Activated naive CD4-positive, alpha-beta T cell treated with Interleukin-2 at 50 U/mL for 16 hours (primary cell): ENCODE measurements at places on chromosomes 3 and 15.
A peak's percentile ranks its signal among the peaks of the same experiment; 100 is the strongest.

DNA sequence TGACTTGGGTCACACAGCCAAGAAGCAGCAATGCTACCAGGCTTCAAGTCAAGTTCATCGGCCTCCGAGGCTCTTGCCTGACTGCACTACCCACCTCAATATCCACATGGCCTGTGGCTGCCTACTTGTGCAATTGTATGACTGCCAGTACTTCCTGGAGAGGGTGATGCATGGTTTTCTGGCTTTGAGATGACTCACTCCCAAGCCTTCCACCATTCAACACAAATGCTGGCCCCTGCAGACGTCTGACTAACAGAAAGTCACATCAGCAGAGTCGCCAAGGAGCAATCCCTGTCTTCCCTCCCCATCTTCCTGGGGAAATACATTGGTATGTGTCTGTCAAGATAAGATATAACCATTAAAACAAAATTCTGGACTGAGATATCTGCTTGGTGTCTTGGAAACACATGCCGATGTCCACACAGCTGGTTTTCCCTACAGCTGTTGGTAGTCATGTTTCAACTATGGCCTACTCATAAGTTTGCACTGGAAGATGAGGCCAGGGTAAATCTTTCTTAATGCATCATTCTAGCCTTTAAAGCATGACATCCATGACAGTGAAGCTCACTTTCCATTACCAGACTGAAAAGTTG lies 79.6 kb upstream of the SPATA12 start:
- peak; percentile 61 for DNase-seq

DNA sequence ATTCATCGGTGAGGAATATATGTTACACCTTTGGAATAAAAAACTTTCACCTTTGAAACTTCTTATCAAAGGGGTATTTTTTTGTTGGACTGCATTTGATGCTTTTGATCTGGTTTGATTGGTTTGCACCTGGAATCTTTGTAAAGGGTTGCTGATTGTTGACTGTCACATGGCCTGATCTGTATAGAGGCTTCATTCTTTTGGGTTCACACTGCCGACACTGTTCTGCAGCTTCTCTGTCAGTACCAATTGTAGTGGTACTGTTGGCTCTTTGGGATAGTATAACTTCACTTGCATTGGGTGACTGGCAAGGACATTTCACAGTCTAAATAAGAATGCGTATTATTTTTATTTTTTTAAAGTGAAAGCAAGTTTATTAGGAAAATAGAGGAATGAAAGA lies 155.7 kb downstream of the DOCK3 start:
- no peak for DNase-seq

DNA sequence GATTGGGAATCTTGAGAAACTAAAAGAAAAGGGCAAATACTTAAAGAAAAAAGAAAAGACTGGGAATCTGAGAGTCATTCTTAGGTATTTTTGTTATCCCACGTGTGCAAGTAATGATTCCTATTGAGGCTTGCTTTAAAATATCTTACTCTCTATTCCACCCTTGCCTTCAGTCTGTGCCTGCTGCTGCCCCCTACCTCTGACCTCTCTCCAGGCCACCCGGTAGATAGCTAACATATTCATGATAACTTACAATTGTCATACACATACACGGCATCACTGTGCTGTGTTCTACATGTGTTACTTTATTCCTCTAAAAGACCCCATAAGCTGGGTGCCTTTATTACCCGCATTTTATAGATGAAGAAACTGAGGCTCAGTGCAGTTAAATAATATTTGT lies 27.8 kb upstream of the ATP13A3 start:
- no peak for DNase-seq

- DNase-seq, result no peak
Measured at GRCh38 chr3:177729956-177730681, 532.8 kb upstream of the TBL1XR1 start.

- DNase-seq, result no peak
Measured at GRCh38 chr15:49239105-49239504, 69.1 kb downstream of the GALK2 start.

GRCh38 chr3:71949442-71949841 lies 164.5 kb upstream of the PROK2 start:
- no peak for DNase-seq

- DNase-seq, result no peak
Measured at GRCh38 chr15:89221543-89221942, at the start of gene RLBP1. Gene RLBP1, minus strand, starts transcription at chr15:89221579. Its CDS starts 2,604 bp downstream, at chr15:89218975.

GRCh38 chr15:69595009-69595791 lies 142.6 kb downstream of the RPLP1 start:
- DNase-seq, result no peak

GRCh38 chr3:131733086-131733841 lies 230.5 kb upstream of the MRPL3 start:
- no peak for DNase-seq

GRCh38 chr3:120645083-120645845 lies 36.8 kb downstream of the HGD start:
- DNase-seq, result no peak

DNA sequence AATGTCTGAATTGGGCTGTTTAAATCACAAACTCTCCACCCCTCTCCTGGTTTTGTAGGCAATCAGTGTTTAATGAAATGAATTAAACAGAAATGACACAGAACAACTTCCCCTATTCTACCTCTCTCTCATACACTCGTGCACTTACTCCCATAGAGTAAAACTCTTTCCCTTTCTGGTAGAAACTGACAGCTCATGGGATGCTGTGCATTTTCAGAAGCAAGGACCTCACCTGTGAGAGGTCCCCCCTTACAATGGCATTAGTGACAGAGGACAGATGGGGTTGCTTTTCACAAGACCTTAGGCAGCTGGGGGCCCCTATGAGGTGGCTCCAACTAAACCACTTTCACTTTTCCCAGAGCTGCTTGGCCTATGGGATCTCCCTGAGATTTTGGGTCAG lies 31.9 kb downstream of the PARP16 start:
- DNase-seq, result no peak

DNA sequence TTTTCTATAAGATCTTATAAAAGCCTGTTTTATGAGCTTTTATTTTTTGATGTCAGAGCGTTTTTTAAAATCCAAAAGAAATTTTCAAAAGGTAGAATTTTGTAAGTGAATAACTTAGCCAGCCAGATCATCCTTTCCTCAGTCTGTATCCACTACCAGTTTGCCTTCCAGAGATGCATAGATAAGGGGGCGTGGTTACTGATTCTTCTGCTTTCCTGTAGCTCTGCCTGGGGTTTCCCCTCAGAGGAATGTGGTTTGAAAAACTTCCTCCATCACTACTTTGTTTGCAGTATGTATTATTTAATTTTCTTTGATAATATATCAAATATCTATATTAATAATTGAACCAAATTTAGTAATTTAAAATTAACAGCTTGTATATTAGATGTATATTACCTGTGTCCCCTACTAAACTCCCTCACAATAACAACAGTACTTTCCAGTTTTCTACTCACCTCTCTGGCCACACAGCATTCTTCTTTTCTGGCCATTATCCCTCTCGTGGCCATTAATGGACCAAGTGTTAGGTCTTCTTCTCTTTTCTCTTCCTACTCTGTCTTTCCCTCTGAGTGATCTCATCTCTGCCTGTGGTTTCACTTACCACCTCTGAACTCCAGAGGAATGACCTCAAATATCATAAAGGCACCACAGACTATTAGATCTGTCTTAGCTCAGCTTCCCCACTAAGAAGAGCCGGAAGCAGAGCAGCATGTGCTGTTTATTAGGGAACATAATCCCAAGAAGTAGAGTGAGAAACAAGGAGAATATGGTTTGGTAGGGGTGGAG lies 239.7 kb downstream of the UBE2E2 start:
- DNase-seq, result no peak

DNA sequence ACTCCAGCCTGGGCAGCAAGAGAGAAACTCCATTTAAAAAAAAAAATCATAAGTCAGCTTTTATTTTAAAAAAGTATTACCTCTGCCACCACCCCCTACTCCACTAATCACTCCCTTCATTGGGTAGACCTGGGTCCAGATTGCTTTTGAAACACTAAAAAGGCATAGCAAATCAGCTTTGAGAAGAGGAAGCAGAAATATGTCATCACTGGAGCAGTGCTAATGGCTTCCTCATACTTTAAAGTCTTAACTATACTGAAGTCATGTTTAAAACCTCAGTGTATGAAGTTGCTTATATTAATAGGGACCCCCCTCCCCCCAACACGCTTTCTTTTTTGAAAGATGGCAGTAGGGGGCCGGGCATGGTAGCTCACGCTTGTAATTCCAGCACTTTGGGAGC lies 1.0 kb upstream of the HTR3D start:
- DNase-seq, result no peak

DNA sequence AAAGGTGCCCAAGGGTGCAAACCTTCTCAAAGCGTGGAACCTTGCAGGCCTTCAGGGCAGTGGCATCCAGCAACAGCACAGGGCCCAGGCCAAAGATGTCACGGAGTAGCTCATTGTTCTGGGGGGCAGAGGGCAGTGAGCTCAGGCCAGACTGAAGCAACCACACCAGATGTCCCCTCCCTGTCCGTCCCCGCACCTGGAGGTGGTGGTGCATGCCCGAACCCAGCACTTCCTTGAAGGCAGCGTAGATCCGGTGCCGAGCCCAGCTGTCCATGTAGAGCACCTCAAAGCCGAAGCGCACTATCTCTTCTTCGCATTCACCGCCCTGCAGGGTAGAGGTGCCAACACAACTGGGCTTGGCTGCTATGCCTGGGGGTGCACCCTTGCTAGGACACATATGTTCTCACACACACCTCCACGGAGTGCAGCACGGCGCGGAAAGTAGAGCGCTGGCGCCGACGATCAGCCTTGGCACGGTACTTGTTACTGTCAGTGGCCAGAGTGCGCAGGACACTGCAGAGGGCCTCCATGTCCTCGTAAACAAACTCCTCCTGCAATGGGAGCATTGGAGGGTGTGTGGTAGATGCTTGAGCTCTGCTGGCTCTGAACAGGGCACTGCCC lies 3.7 kb downstream of the IFRD2 start:
- no peak for DNase-seq

- no peak for DNase-seq
Measured at GRCh38 chr15:57138349-57138788, 219.9 kb downstream of the TCF12 start.

DNA sequence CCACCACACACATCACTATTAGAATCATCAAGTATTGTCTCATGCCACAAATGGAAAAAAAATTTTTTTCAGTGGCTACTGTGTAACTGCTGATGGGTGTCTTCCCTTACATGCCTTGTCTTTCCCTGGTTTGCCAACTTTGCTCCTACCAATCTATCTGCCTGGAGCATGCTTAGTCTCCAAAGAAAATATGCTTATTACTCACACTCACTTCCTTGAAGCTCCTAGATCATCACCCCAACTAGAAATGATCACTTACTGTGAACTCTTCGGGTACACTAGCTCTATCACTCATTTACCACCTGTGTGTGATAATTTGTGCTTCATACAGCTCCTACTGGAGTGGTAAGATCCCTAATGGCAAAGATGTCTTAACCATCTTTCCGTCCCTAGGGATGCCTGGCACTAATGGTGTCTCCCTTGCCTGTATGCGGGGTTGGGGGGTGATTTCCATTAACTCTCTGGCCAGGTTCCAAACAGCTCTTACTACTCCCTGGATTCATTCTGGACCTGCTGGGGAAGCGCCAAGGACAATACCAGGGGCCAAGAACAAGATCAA lies 799 bp downstream of the VPS33B start:
- DNase-seq, result no peak

GRCh38 chr15:79089890-79090486 lies 592 bp downstream of the RASGRF1 start:
- no peak for DNase-seq

DNA sequence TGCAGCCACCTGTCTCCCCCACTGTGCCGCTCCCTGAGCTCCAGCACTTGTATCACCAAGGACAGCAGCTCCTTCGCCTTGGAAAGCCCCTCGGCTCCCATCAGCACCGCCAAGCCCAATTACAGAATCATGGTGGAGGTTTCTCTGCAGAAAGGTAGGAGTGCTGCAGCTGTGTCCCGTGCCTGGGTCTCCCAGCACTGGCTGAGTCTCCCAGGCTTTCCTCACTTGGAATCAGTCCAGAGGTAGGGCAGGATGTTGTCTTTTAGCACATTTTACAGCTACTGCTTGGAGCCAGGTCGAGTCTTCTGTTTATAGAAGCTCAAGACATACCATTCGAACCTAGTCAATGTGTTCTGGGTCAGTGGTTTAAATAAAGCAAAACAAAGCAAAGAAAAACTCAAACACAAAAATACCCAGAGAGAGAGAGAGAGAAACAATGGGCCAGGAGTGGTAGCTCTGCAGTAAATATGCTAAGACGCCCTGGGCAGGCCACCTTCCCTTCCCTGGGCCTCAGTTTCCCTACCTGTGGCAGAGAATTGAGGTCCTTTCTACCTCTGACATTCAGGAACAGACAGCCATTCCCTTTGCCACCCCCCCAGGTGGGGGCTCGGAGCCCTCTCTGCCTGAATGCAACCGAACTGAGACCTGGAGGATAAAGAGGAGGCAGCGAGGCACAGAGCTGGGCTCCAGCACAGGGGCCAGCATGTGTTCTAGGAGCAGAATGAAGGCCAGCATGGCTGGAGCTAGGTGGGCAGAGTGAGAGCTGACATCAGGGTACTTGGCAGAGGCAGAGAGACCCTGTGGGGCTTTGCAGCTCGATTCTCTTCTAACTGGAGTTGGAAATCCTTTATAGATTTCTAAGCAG lies 44.1 kb downstream of the STARD5 start:
- DNase-seq, result no peak

DNA sequence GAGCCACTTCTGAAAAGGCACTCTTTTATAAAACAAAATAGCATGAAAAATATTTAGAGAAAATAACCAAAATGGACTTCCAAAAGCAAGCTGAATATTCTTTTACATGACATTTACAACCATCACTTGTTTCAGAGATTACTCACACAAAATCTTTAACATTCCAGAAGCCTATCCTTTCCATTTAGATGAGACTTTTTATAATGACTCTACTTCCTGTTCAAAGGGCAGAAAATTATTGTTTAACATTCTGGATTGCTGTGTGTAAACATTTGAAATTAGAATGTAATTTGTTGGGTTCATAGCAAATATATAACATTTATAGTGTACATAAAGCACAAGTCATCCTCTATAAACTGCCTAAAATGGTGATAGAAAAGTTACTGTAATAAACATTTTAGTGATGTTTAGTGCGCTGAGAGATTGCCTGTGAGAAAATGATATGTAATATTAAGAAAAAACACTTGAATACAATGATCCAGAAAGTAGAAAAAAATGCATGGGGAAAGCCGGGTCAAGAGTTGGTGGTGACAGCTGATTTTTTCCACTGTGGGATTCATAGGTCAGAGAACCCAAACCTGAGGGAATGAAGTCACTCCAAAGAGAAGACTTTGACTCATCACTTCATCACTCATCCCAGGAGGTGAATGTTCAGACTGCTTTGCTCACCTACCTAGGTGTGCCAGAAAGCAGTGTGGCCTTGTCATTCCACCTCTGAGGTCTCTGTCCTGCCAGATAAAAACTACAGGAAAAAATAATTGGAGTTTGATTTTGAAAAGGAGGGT lies 305.8 kb downstream of the ARPP21 start:
- DNase-seq, result no peak

DNA sequence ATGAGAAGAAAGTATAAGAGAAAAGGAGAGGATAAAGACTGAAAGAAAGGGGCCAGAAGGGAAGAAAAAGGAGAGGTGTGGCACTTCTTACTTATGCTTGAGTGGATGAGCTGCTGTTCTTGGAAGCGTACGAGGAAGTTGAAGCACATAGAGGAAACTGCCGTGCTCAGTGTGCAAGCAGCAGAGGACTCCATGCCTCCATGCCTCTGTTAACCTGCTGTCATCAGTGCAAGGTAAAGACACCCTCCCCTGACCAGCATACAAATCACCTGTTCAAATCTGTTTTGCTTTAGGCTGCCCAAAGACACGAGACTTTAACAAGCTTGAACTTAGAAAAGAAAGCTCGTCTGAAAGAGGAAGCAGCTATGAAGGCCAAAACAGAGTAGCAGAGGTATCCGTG lies 6.4 kb downstream of the WDR5B start:
- DNase-seq, result no peak

GRCh38 chr15:28116521-28117431 lies 17.7 kb upstream of the OCA2 start:
- DNase-seq, result no peak
